CD4-positive, alpha-beta T cell treated with Interleukin-12 subunit alpha and Interleukin-12 subunit beta, for 1 hour (primary cell): ENCODE measurements at places on chromosomes 5 and 9.

DNA sequence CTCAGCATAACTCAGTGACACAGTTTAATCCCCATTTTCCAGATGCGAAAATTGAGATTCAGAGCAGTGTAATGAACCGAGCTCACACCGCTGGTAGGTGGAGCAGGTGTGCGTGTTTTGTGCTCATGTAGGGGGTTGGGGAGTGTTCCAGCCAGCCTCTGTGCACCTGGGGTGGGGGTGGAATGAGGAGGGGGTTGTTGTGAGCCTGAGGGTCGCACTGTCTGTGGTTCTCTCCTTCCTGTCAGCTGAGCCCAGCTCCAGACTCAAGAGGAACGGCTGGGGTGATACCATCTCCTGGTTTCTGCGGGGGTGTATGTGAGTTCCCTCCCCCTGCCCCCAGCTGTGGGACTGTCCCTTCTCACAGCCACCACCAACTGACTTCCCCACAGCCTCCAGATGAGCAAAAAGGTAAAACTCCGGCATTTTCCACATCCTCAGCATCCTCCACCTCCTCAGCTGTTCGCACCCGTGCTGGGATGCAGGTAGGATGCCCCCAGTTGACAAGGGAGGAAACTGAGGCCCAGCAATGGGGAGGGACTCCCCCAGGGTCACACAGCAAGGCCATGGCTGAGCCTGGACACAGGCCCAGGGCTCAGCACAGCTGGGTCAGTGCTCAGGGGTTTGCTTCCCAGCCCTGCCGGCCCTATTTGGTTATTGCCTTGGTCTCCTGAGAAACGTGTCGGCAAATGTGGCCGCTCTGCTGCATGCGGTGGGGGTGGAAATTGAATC, 2.1 kb downstream of the SH2D3C start:
- peak; percentile 86 for DNase-seq

DNA sequence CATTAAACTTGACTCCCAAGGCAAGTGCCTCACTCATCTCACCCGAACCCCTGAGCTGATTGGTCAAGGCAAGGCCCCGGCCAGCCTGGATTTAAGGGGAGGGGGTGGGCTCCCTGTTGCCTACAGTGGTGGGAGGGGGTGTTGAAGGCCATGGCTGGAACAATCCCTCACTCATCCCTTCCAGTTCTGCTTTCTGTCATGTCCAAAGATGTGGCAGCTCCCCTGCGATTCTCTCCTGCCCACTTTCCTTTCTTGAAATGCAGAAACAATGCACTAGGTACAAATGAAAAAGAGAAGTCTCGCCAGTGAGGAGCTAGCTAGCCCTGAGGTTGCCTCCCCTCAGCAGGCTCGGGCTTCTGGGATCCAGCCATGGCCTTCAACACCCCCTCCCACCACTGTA, 240.9 kb downstream of the SYK start:
- no peak for DNase-seq

GRCh38 chr9:125239631-125240597, 1.2 kb downstream of the HSPA5 start:
- no peak for DNase-seq

DNA sequence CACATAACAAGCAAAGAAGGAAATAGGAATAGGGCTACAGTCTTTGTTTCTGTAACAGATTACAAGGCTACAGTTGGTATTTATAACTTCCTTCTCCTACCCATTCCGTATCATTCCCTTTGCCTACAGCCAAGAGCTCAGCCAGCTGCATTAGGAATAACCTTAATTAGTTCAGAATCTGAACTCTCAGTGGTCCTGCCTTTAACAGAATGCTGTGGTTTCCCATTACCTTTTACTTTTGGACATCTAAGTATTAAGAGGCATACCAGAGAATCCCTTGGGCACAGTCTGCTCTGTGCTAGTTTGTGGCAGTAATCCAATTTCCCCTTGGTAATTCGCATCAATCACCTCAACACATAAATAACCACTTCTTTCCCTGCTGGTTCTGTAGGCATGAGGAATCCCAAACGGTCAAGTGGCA, 44.2 kb downstream of the PKD2L2 start:
- no peak for DNase-seq

DNA sequence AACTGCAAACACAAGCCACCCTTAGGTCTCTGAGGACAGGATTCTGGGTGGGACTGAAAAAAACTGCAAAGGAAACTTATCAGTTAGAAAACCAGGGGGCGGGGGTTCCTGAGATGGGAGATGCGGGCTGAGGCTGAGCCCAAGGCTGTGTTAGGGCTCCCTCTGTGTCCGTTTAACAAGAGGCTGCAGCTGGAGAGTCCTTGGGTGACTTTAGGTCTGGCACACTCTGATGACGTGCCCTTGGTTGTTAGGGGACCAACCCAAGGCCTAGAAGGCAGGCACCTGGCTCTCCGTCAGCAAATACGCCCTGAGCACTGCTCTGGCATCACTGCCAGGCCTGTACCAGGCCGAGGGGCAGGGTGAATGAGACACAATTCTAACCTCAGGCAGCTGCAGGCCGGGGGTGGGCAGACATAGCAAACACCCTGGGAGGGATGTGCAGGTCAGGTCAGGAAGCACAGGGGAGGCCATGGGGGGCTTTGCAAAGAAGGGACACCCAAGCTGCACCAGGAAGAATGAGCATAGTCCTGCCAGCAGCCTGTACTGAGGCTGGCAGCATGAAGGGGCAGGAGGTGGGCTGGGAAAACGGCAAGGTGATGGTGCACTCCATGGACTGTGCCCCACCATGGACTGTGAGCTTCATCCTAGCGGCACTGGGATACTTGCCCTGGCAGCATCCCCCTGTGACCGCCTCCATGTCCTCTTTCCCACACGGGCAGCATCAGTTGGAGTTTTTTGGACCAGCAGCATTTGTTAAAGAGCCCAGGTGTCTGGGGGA, 137.9 kb downstream of the GABBR2 start:
- no peak for DNase-seq
